ENCODE measurements at places on chromosomes 2 and 18. TPM values are rescaled to one million over a fixed set of nuclear protein-coding genes. Genes with fewer than 3 reads are reported as not detected.

Gene GFPT1
- 43.2 TPM for total RNA-seq

Gene GRHL1
- total RNA-seq: 0.58 TPM

Gene GRB14
- 0.29 TPM for total RNA-seq

Gene LTBP1
- total RNA-seq: 645 TPM

Gene FAM161A
- total RNA-seq: 1.3 TPM

Gene DSEL
- total RNA-seq: 156 TPM

Gene TTN
- 0.50 TPM for total RNA-seq
